ENCODE measurements at places on chromosomes 7 and 10.
A peak's percentile ranks its signal among the peaks of the same experiment; 100 is the strongest.

GRCh38 chr10:103044942-103045489 lies 126.9 kb downstream of the CNNM2 start:
- peak; percentile 35 for DNase-seq

DNA sequence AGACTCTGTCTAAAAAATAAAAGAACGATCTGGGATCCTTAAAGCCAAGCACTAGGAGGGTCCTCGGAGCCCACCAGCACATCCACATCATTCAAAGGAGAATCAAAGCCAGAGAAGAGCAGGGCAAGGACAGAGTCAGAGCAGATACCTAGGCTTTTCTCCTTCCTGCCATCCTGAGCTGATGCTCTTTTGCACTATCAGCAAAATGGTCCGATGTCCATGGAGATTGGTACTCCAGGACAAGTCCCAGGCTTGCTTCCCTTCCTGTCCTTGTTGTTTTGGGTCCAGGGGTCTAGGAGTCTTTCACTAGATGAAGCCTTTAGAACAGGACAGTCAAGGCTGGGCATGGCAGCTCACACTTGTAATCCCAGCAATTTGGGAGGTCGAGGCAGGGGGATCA lies 58.0 kb upstream of the ELN start:
- no peak for DNase-seq

DNA sequence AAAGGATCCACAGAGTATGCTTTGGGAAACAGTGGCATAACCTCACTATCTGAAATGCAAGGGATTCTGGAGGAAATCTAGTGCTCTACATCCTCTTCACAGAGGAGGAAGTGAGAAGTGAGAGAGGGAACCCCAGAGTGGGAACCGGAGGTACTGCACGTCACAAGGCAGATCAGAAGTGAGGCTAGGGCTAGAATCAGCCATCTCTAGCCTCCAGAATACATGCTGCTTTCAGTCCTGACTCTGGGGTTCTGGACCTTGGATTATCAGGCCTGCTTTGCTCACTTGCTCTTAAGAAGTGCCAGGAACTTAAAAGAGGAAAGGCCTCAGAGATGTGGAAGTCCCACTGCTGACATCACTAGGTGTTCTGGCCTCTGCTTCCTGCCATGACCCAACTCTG lies 25.7 kb downstream of the ZNF503 start:
- DNase-seq: no peak

DNA sequence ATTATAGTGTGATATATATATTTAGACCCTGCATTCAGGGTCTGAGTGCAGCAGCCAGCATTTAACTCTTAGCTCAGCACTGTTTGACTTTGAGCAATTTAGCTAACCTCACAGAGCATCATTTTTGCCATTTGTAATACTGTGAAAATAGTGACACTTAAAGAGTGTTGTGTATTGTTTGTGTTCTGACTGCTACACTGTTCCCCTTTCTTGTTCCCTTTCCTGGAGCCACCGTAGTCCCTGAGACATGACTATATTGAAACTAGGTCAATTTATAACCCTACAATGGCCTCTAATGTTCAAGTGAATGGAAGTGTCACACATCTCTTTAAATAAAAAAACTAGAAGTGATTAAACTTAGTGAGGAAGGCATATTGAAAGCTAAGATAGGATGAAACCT lies 20.3 kb upstream of the CD36 start:
- no peak for DNase-seq

DNA sequence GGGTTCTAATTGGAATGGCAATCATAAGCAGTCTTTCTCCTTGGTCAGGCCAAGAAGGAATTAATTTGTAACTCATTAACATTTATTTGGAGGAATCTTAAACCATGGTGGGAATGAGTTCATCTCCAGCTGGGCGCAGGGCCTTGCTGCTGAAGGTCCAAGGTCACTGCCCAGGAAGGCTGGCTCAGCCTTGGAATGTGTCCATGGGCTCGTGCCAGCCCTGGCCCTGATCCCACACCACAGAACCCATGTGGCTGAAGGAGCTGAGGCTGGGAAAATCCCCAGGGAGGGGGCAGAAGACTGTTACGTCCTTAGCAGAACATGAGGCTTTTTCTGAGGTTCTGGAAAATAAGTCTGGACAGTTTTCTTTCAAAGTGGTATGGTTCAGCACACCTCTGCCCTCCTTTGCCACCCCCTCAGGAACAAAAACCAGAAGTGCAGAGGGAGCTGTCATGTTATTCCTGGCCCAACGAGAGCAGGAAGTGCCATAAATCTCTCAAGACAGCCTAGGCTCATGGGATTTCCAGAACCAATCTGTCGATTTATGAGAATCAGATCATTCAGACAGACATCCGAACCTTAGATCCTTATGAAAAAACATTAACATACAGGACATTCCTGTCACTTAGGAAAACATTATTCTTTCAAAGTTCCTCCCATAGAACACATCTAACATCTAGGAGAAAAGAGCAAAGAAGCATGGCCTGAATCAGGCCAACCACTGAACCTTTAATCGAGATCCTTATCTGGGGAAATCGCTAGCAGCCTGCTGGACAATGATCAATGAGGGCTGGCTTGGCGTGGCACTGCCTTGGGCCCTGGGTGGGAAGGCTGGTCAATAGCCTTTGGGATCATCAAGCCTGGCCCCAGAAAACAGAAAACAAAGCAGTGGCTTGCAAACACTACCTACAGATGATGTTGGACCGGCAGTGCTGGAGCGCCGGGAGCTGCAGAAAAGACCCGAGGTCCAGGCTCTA lies 134.3 kb downstream of the TAX1BP1 start:
- peak; percentile 6 for DNase-seq

DNA sequence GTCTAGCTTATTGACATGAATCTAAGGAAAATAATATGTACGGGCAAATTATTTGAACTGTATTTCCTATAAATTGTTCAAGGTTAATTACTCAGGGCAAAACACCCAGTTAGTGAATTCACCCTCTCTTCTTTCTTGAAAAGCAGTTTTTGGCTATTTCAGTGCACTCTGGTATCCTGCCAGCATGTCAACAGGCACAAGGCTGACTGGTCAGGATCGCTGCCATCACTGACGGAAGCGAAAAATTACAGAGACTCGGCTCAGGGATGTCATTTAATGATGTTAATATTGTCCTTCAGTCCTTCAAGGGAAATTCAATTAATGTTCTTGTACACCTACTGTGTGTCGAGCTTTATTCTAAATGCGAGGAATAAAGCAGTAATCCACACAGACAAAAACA lies 28.3 kb upstream of the OLAH start:
- DNase-seq: no peak

Measured in muscle of back (tissue), 13 donors.